Skeletal muscle cell (primary cell): ENCODE measurements at places on chromosomes 3 and 15.

- DNase-seq, result no peak
Measured at GRCh38 chr3:102207151-102207571, 227.7 kb upstream of the ZPLD1 start.

DNA sequence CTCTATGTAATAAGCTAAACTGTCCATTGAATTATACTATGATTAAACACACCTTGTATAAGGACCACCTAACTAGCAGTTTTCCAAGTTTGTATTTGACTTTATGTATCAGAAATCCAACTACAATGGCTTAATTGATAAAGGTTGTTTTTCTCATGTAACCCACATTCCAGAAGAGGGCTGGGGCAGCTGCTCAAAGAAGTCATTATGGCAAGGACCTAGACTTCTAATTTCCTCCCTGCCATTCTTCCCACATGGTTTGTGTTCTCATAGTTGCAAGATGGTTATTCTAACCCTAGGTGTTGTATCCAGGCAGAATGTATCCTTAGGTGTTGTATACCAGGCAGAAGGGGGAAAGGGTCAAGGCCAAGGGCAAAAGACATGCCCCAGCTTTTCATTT, 35.7 kb downstream of the GPR176 start:
- no peak for DNase-seq

DNA sequence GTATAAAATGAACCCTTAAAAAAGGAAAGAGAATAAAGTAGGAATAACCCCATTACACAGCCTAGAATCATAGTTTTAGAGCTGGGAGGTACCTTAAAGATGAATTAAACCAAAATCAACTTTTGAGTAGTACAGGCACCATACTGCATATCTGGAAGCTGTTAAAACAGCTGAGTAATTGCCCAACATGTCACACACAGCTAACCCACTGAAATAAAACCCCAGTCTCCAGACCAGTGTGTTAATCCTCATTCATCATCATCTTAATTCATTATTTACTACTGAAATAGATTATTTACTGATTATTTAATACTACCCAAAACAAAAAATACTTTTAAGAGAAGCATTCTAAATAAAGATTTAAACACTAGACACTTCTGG, 52.8 kb downstream of the GPR160 start:
- no peak for DNase-seq

- DNase-seq, result peak; percentile 15
Measured at GRCh38 chr3:22296601-22297000, 545.6 kb upstream of the ZNF385D start.

- DNase-seq, result peak; percentile 88
Measured at GRCh38 chr3:133535971-133536881, 37.3 kb upstream of the CDV3 start.
